Stimulated activated CD8-positive, alpha-beta memory T cell treated with anti-CD3 and anti-CD28 coated beads, Interleukin-15, amount 100 ng/mL, for 48 hours (primary cell): ENCODE measurements at places on chromosomes 6 and 20.

DNA sequence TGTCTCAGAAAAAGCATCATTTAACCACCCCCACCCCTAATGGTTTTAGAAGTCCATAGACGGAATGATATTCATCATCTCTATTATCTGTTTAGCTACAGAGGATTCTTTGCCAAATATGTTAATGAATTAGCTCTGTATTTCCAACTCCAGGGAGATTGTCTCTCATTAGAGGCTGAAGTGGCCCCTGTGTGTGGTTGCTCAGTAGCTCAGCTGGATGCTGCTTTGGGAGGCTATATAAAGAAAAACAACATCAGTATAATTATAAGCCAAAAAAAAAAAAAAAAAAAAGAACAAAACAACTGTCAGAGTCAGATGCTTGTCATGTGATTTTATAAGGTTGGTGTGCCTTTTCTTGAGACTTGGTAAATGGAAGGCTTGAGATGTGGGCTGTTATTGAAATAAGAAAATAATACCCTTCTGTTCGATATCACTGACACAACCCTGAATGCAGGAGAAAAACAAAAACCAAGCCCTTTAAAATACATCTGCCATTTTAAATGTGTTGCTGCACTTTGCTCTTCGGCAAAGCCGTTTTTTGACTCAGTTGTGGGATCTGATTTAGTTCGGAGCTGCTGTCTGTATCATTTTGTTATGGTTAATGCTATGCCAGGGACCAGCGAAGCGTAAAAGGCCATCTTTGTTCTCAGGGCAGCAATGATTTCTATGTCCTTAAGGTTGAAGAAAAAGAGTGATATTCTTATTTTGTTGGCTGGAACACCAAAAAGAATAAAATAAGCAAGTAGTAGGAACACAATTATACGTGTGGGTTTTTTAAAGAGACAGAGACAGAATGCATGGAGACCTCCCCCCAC, 422.6 kb downstream of the QKI start:
- DNase-seq = no peak

GRCh38 chr6:117446861-117447260, 21.1 kb upstream of the ROS1 start:
- no peak for DNase-seq

GRCh38 chr6:154865291-154865690, 129.8 kb upstream of the TIAM2 start:
- no peak for DNase-seq

- no peak for DNase-seq
These were observed 28.7 kb downstream of the ANKS1A start for GRCh38 chr6:34917626-34918285.

- no peak for DNase-seq
These were observed 324.2 kb upstream of the PREP start for GRCh38 chr6:105726902-105727655.

GRCh38 chr6:19691465-19692167, 145.6 kb upstream of the ID4 start:
- no peak for DNase-seq

DNA sequence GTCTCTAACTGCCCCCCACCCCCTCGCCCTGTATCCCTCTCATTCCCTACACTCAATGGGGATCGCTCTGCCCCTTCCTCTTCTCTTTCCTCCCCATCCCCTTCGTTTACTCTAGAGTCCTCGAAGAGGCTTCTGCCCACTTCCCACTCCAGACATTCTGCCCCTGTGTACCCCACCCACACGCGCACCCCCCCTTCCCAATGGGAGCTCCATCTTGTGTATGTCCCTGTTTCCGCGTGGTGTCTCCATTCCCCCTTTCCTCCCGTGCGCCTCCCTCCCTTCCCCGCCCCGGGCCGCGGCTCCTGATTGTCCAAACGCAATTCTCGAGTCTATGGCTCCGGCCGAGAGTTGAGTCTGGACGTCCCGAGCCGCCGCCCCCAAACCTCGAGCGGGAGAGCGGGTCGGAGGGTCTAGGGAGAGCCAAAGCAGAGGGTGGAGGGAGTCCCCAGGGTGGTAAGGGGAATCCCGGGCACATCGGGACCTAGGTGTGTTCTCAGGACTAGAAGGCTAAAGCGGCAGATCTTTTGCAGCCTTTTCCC, 679 bp upstream of the RING1 start:
- DNase-seq = no peak

DNA sequence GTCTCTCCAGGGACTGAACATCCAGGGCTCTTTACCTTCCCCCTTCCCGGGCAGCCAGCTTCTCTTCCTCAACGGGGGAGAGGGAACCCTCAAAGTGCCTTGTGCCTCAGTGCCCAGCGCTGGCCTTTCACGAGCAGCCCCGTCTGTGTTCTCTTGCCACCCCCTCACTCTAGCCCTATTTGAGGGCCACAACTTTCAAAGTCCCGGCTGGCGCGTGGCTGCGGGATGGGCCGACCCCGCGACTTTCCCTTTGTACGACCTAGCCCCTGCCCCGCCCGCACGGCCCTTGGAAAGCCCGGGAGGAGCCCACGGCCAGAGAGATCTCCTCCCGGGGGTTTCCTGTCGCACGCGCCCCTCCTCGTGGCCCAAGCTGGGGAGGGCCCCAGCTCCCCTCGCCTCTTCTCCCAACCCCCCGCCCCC, 559 bp downstream of the SCRT2 start:
- no peak for DNase-seq

DNA sequence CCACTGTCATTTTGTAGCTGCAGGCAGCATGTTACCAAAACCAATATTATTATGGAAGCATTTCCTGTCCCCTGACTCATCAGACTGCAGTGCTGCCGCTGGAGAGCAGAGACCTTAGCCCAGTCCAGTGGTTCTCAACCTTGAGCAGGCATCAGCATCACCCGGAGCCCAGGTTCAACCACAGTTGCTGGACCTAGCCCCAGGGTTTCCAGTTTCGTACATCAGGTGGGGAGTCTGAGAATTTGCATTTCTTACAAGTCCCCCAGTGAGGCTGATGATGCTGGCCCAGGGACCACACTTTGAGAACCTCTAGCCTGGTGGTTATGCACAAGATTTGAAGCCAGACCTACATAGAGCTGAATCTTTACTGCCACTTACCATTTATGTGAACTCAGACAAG, 47.3 kb downstream of the LY86 start:
- DNase-seq = no peak

DNA sequence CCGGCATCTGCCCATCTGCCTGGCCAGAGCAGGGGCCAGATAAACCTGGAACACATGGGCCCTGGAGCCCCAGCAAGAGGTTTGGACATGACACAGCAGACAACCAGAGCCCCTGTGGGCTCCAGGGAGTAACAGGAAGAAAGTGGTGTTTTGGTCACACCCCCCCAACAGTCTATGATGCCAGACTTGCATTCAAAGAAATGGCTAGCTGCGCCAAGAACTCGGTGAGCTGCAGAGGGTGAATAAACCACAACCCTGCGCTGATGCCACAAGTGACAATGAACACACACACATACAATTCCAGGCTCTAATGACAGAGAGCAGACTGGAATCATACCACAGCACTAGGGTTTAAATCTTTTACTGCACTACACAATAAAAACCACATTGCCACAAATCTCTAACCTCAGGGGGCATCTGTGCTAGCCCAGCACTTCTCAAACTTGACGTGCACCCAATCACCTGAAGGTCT, 34.0 kb downstream of the TRERF1 start:
- DNase-seq = peak; percentile 54

- no peak for DNase-seq
These were observed 90.8 kb downstream of the MYLK4 start for GRCh38 chr6:2659882-2660281.

DNA sequence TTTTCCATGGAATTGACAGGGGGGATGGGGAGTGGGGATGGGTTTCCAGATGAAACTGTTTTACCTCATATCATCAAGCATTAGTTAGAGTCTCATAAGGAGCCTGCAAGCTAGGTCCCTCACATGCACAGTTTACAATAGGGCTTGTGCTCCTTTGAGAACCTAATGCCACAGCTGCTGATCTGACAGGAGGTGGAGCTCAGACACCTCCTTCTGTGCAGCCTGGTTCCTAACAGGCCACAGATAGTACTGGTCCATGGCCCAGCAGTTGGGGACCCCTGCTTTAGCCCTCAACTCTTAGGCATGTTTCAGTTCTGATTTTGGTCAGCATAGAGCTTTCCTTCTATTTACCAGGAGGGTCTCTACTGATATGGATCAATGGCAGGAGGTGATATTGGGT, 251.6 kb downstream of the LAMA2 start:
- no peak for DNase-seq

- DNase-seq = no peak
These were observed 88.9 kb downstream of the HIVEP1 start for GRCh38 chr6:12101048-12101447.

DNA sequence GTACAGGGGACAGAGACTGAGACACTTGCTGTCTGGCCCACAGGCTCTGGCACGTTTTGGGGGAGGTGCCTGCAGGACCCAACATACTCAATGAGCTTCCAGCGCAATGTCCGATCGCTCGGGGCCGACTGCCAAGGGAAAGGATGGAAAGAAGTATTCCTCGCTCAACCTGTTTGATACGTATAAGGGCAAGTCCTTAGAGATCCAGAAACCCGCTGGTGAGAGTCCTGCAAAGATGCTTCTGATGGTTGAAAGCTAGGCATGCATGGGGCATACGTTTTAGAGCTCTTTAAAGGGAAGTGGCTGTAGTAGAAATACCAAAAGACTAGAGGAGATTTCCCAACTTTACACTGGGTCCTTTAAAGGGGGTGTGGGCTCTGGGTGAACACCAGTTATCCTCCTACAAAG, 2.2 kb downstream of the PRRC2A start:
- no peak for DNase-seq

- DNase-seq = peak; percentile 4
These were observed 995 bp downstream of the ZFP64 start for GRCh38 chr20:52190437-52191131.

- no peak for DNase-seq
These were observed 1.2 kb downstream of the REM1 start for GRCh38 chr20:31476294-31476585.

- no peak for DNase-seq
These were observed 24.7 kb downstream of the SYNJ2 start for GRCh38 chr6:158006331-158006730.

GRCh38 chr6:68158256-68158655, 476.8 kb upstream of the ADGRB3 start:
- no peak for DNase-seq

- DNase-seq = no peak
These were observed 26.8 kb downstream of the RRBP1 start for GRCh38 chr20:17655286-17655651.

GRCh38 chr20:38414769-38415450, 20.2 kb downstream of the SNHG17 start:
- no peak for DNase-seq

DNA sequence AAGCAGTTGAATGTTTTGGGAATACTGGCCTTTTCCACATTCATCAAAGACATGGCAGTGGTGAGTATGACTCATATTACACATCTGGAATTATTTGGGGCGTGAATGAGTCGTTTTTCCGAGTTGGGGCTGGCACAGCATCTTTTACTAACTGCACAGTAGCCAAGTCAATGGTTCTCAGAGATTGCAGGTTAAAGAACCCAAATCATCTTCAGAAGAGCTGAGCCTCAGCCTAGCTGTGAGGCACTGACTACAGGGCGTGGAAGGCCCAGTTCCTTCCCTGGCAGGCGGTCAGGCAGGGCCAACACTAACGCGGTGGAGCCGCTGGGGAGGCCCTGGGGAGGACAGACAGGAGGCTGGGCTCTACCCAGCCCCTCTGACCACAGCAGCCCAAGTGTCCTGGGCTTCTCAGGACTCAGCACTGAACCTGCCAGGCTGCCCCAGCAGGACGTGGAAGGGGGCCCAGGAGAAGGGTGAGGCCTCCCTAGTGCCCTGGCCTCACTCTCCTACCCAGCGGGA, 20.1 kb upstream of the HELZ2 start:
- DNase-seq = no peak

DNA sequence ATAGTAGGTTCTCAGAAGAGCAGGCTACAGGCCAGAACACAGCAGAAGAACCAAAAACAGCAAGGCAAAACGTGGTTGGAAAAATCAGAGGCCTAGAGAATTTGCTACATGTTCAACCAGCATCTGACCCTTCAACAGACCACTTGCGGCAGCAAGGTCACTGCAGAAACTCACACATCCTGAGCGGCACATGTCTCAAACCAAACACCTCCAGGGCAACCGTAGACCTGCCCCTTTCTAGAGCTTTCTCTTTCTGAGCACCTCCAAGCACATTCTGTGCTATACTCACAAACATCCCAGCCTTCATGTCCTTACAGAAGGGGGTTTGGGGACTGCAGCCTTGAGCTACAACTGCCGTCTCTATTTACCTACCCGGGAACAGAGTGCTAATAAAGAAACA, 52.6 kb downstream of the GFOD1 start:
- no peak for DNase-seq

GRCh38 chr6:18507561-18507960, 120.4 kb downstream of the RNF144B start:
- DNase-seq = no peak

- DNase-seq = no peak
These were observed 142.0 kb upstream of the LAMA2 start for GRCh38 chr6:128740951-128741350.

GRCh38 chr20:23122796-23123655, 36.9 kb upstream of the CD93 start:
- DNase-seq = no peak

- DNase-seq = no peak
These were observed 25.0 kb downstream of the TTK start for GRCh38 chr6:80029470-80029869.

DNA sequence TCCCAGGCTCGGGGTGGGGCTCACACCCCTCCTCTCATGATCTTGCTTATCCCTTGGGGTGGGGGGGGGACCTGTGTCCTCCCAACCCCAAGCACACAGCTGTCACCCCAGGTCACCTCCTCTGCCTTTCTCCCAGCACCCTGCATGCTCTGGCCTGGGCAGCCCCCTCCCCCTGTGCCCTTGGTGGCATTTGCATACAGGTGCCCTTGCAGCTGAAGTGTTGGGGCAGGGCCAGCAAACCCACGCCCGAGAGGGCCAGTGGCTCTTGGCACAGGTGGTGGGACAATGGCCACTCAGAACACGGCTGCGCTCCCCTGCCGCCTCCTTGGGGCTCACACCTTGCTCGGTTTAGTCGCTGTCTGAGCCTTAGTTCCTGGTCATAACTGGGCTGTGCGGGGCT, 11.3 kb upstream of the MYT1 start:
- DNase-seq = no peak

- DNase-seq = no peak
These were observed 25.3 kb upstream of the PROKR2 start for GRCh38 chr20:5342021-5342420.

GRCh38 chr6:340186-340955, 48.1 kb downstream of the DUSP22 start:
- DNase-seq = no peak

GRCh38 chr6:147784371-147784770, 275.9 kb downstream of the SAMD5 start:
- DNase-seq = no peak

GRCh38 chr6:166499350-166500163, 86.9 kb downstream of the RAMACL start:
- DNase-seq = no peak
